ENCODE measurements at places on chromosomes 13 and 19. TPM values are rescaled to one million over a fixed set of nuclear protein-coding genes. Genes with fewer than 3 reads are reported as not detected.

GRCh38 chr13:92074658-92075057 lies 676.2 kb downstream of the GPC5 start:
- H3K4me1 ChIP-seq: no peaks in the 10 kb centered on the region
- no peaks in the 10 kb centered on the region for H3K36me3 ChIP-seq
- DNase-seq: no peak
- no peak overlapping the region for H3K4me3 ChIP-seq
- no peak overlapping the region for H3K27ac ChIP-seq
- no peaks in the 10 kb centered on the region for H3K27me3 ChIP-seq

- H3K4me3 ChIP-seq: no peak overlapping the region
- no peaks in the 10 kb centered on the region for H3K27me3 ChIP-seq
- no peak overlapping the region for H3K27ac ChIP-seq
Observed at GRCh38 chr19:5302396-5302795, 38.2 kb downstream of the PTPRS start.

DNA sequence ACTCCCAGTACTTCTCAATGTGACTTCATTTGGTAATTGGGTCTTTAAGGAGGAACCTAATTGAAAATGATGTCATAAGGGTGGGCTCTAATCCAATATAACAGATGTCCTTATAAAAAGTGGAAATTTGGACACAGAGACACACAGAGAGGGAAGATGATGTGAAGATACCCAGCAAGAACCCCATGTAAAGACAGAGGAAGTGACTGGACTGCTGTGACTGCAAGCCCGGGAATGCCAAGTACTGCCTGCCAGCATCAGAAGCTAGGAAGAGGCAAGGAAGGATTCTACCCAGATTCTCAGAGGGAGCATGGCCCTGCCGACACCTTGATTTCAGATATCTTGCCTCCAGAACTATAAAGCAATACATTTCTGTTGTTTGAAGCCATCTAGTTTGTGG lies 239.3 kb downstream of the KCTD12 start:
- H3K36me3 ChIP-seq: no peaks in the 10 kb centered on the region
- DNase-seq: no peak
- H3K27me3 ChIP-seq: no peaks in the 10 kb centered on the region
- H3K4me1 ChIP-seq: no peaks in the 10 kb centered on the region
- no peak overlapping the region for H3K4me3 ChIP-seq
- H3K27ac ChIP-seq: no peak overlapping the region

- no peaks in the 10 kb centered on the region for H3K4me1 ChIP-seq
- no peak for DNase-seq
- H3K27me3 ChIP-seq: no peaks in the 10 kb centered on the region
- H3K27ac ChIP-seq: no peak overlapping the region
- H3K36me3 ChIP-seq: no peaks in the 10 kb centered on the region
Observed at GRCh38 chr13:81442904-81443303, 1102.0 kb upstream of the SPRY2 start.

GRCh38 chr13:23567906-23568460 lies 2.2 kb upstream of the TNFRSF19 start:
- no peak overlapping the region for H3K4me3 ChIP-seq
- peaks cover 14% of the 10 kb centered on the region for H3K27me3 ChIP-seq
- H3K27ac ChIP-seq: no peak overlapping the region
- H3K36me3 ChIP-seq: no peaks in the 10 kb centered on the region
- no peak for DNase-seq
- no peaks in the 10 kb centered on the region for H3K4me1 ChIP-seq

ZNF229 gene
- 1.2 TPM for total RNA-seq

FFAR2 gene
- total RNA-seq: not detected
